ENCODE measurements at places on chromosomes 12 and 14.

DNA sequence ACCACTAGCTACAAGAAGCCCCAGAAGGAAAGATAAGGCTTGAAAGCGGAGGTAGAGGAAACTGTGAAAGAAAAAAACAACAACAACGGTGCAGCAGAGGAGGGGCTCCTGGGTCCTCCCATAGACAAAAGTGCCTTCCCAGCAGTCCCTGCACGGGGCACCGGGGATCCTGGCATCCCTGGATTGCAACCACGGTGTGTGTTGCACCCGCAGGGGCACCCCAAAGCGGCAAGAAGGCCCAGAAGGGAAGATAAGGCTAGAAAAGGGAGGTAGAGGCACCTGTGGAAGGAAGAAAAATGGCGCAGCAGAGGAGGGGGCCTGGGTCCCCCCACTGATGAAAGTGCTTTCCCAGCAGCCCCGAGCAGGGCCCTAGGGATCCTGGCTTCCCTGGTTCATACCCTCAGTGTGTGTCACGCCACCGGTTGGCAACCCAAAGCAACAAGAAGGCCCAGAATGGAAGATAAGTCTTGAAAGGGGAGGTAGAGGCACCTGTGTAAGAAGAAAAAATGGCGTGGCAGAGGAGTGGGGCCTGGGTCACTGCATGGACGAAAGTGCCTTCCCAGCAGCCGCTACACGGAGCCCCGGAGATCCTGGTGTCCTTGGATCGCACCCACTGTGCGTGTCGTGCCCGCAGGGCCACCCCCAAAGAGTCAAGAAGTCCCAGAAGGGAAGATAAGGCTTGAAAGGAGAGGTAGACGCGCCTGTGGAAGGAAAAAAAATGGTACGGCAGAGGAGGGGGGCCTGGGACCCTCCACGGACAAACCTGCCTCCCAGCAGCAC is 281.0 kb downstream of the ALG10 start:
- no peak for DNase-seq

- no peak for DNase-seq
These were observed 59.2 kb downstream of the CCNK start for GRCh38 chr14:99540196-99541032.

- no peak for DNase-seq
These were observed 25.5 kb downstream of the SPTLC2 start for GRCh38 chr14:77590845-77591485.

GRCh38 chr14:77549451-77549850 is 50.8 kb upstream of the ISM2 start:
- no peak for DNase-seq

DNA sequence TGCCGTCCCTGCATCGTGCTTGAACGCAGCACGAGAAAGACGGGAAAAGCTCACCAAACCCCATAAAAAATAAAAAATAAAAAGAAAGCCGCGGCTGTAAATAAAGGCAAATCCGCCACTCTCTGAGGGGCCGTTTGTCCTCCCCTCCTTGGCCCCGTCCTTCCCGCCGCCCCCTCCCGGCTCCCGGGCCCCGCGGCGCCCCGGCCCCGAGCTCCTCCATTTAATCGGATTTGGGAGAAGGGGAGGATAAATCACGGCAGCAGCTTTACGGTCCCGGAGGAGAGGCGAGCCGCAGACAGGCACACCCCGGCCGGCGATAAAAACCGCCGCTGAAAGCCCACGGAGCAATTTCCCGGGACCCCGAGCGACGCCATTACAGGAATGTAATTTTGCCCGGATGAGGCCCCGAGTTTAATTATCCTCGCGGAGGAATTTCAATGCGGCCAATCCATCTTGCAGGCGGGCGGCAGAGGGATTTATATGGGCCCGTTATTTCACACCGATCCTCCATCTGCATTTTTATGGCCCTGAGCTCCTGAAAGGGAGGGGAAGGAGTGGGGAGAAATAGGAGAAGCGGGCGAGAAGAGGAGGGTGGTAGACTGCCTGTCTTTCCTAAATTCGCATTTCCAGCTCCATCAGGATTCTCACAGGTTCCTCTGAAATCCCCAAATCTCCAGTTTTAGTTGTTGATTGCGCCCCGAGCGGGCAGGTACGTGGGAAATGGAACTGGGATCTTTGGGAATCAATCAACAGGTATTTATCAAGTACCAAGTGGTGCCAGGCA is 1.3 kb upstream of the ATP5MC2 start:
- DNase-seq: peak; percentile 64

DNA sequence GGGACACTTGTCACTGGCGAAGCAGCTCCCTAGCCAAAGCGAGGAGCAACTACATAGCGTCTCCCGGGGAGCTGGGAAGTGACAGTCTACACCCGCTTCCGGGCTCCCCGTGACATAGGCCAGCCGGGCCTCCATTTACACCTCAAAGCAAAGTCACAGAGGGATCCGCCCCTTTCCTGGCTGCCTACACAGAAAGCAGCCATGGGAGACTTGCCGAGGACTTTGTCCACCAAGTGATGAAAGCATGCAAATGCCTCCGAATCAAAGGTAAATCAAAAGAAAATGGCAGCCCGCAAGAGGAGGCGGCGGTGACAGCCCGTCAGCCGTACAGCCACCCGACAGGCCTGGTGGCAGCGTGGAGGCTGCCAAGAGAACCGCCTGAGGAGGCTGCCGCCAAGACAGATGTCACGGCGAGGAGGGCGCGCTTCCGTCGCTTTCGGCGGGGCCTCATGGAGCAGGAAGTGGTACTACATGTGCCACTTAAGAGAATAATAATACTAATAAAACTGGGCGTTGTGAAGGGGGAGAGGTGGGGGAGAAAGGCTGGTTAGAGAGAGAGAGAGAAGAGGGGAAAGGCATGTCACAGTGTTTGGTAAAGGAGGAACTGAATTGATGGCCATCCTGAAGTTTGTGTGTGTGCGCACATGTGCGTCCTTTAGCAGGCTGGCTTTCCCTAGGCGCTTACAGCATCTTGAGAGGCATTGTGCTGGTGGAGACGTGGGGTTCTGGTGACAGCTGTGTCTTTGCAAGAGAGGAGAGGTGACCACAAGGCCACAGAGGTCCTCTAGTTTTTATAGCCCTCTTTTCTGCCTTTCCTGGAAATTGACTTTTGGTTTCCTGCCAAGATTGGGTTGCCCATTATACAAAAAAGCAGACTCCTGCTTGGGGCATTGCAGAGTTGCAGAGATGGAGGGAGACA is 661.7 kb downstream of the VRK1 start:
- peak; percentile 40 for DNase-seq

GRCh38 chr12:52949413-52950331 is 754 bp downstream of the KRT18 start:
- no peak for DNase-seq

DNA sequence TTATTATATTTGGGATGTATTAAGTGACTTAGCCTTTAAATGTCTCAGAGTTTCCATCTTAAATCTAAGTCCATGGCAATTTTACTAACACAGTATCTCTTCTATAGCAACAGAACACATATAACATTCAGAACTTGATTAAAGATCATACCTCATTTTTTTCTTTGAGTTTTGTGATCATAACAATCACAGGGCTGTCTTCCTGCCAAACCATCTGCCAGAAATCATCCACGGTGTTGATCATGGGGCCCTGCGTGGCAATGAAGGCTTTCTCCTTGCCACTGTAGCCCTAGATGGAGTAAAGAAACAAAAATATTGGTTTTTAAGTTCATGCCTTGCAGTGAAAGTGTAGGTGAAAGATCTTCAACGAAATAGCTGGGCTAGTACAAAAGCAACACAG is 46.7 kb upstream of the PTPRB start:
- no peak for DNase-seq

- DNase-seq: no peak
These were observed 102.0 kb downstream of the ADGRD1 start for GRCh38 chr12:131055596-131056233.

- DNase-seq: no peak
These were observed 379.5 kb downstream of the LRFN5 start for GRCh38 chr14:41986083-41986645.

DNA sequence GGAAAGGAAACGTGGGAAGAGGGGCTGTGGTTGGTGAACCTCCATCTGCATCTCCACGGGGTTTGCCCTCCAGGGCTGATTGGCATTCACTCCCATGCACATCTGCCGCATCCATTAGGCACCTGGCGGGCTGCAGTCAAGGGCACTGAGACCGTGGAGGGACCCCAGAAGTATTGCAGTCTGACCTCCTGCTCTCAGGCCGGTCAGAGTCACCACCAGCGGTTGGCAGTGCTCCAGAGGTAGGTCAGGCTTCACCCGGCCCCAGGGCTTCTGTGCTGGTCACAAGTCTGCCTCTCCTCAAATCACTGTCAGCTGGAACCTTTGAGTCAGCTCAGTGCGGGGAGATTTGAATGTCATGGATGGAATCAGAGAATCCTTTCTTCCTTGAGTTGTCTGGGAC is 132.3 kb downstream of the PAPOLA start:
- DNase-seq: no peak

DNA sequence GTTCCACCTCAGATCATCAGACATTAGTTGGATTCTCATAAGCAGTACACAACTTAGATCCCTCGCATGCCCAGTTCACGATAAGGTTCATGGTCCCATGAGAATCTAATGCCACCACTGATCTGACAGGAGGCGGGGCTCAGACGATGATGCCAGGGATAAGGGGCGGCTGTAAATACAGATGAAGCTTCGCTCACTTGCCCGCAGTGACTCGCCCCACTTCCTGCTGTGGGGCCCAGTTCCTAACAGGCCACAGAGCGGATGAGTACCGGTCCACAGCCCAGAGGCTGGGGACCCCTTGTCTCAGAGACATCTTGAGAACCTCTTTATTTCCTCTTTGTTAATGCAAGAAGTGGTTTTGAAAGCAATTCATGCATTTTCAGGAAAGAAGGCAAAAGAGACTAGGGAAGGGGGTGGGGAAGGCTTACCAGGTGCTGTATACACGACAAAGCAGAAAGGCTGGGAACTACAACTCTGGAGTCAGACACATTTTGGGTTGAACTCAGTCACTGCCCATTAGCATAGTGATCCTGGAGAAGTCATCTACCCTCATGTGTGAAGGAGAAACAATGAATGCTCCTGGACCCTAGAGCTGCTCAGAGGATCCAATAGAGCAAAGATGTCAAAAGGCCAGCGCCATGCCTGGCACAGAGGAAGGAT is 68.7 kb downstream of the EID3 start:
- no peak for DNase-seq
